ENCODE measurements at places on chromosomes 2 and 18.

DNA sequence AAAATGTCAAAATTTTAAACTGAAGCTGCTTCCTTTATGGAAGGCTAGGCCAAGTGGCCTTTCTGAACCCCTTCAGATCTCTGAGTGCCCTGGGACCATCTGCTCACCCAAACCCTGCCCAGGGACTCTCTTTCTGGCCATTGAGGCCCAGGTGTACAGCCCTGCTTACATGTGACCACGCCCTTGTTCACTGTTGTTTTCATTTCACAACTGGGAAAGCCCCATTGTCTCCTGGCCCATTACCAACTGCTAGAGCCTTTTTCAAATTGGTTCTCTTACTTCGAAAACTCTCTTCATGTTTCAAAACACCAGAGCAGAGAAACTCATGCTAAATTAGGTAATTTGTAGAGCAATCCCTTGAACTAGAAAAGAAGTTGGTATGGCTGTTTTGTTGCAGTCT is 219.5 kb upstream of the TANK start:
- DNase-seq = peak; percentile 37

DNA sequence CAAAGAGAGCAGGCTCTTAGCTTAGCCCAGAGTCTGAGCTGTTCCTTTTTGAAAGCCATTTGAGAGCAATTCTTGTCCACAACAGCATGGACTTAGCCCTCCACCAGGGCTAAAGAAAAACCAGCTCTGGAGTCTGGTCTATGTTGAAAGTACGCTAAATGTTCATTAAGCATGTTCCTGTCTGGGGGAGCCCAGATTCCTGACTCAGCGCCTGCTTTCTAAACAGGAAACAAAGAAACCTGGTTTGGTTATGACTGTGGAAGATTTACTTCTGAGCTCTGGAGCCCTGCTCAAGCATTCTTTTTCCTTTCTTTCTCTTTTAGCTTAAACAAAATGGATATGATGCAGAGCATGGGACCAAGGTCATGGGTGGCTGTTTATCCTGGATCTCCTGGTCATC is 279.8 kb downstream of the RBM43 start:
- DNase-seq = peak; percentile 33

- no peak for DNase-seq
Observed at GRCh38 chr2:146721486-146721885, 1123.3 kb upstream of the ACVR2A start.

GRCh38 chr2:175871331-175872004 is 130.6 kb downstream of the LNPK start:
- no peak for DNase-seq

- DNase-seq = peak; percentile 99
Observed at GRCh38 chr2:181790716-181791649, 100.5 kb upstream of the ITPRID2 start.

DNA sequence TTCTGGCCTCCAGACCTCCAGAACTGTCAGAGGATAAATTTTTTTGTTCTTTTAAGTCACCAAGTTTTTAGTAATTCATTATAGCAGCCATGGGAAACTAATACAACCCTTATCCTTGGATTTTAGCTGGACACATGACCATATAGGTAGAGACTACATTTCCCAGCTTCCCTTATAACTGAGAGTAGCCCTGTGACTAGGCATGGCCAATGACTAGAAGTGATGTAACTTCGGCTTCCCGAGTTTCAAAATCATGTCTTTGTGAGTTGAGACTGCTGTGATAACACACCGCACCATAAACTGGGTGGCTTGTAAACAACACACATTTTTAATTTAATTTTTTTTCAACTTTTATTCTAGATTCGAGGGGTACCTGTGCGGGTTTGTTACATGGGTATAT is 134.0 kb upstream of the SERTAD2 start:
- DNase-seq = no peak

DNA sequence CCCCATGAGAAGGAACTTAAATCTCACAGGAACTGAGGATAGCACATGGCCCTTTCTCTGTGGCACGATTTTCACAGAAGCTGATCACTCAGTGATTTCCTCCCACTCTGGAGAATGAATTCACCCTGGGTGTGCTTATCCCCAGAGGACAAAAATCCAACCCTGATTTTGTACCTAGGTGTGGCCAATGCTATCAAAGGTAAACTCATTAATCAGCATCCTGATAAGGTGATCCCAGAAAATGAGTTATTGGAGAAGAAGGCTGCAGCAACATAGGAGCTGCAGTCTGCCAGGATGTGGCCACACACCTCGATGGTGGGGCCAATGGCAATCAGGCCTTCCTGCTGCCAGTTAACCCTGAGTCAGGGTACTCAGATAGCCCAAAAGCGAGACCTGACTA is 8.2 kb upstream of the SULT1C2 start:
- no peak for DNase-seq

DNA sequence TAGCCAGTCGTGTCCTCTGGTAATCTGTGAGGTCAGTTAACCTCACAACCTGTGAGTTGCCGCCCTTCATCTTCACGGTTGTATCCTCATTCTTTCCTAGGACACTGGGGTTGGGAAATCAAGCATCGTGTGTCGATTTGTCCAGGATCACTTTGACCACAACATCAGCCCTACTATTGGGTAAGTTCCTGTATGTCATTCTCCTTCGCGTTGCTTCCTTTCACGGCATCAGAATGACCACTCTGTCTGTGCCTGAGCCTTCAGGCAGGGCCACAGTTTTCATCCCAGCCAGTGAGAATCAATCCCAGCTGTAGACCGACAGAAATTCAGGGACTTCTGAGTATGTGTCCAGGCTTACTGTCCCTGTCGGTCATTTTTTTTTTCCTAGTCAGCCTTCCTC is 67.1 kb downstream of the RAB31 start:
- no peak for DNase-seq

GRCh38 chr18:33611525-33612135 is 33.6 kb downstream of the ASXL3 start:
- no peak for DNase-seq

DNA sequence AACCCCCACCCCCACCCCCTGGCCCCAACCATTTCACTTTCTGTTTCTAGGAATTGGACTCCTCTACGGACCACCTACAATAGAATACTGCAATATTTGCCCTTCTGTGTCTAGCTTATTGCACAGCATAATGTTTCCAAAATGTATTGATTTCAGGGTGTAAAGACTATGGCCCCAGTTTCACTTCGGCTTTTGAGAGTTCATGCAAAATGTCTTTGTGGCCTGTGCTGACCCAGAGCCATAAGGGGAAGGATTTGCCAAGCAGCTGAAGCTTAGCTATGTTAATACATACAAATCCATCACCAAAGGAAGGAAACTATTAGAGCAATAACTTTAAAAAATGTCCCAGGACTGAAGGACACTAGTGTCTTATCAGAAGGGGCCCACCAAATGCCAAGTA is 11.2 kb upstream of the ATP9B start:
- DNase-seq = no peak

GRCh38 chr2:187502467-187502866 is 51.8 kb downstream of the TFPI start:
- DNase-seq = no peak

DNA sequence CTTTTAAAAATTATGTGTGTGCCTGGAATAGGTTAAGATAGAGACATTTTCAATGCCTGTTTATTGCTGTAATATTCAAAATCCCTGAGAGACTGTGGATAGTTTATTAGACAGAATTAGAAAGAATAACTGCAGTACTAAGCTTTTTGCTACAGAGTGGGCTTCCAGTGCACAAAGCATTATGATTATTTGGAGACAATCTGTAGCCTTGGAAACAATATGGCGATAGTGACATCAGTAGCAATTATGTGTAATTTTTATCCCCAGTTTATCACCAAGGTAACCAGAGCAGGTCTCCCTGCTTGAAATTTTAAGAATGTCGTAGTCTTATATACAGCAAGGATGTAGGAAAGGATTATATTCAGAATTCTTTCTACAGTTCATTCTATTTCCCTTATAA is 100.0 kb downstream of the MYO3B start:
- DNase-seq = no peak

DNA sequence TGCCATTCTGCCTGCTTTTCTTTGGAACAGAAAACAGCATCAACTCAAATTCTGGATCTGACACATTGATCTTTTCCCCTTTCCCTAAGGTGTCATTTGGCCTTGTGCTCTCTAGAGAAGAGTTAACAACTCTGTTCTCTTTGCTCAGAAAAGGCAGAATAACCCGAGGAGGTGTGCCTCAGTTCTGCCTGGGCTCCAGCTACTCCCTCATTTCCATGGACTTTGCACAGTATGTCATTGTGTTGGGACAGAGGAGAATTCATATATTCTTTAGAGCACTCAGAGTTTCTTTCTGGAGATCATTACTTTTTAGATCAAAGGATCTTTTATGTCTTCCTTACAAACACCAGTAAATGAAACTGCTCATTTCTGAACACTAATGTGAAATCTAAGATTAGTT is 249.1 kb downstream of the PHLPP1 start:
- DNase-seq = no peak

DNA sequence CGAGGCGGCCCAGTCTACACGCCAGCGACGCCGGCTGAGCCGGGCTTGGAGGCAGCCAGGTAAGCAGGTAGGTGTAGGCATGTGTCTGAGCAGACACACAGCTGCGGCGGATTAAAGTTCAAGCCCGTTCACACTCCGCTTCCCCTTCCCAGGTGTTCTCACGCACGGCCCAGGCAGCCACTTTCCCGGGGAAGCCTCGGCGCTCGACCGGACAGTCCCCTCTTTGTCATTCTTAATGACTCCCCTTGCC is 367 bp downstream of the TGFA start:
- no peak for DNase-seq

- DNase-seq = no peak
Observed at GRCh38 chr2:78780256-78780655, 245.2 kb upstream of the REG3G start.

DNA sequence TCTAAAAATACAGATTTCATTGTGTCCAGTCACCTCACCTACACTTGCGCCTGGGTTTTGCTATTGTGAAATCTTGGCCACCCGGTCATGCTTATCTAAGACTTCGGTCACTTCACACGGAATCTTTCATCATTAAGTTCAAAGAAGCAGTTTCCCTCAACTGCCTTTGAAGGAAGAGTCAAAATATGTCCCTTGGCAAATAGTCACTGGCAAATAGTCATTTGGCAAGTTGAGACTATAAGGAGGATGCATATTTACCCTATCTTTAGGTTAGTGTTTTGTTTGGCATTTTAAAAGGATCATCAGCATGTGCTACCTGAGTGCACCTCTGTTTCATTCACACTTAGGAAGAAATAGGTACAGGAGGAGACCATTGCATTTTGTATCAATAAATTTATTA is 95.9 kb downstream of the FEZ2 start:
- DNase-seq = peak; percentile 73

DNA sequence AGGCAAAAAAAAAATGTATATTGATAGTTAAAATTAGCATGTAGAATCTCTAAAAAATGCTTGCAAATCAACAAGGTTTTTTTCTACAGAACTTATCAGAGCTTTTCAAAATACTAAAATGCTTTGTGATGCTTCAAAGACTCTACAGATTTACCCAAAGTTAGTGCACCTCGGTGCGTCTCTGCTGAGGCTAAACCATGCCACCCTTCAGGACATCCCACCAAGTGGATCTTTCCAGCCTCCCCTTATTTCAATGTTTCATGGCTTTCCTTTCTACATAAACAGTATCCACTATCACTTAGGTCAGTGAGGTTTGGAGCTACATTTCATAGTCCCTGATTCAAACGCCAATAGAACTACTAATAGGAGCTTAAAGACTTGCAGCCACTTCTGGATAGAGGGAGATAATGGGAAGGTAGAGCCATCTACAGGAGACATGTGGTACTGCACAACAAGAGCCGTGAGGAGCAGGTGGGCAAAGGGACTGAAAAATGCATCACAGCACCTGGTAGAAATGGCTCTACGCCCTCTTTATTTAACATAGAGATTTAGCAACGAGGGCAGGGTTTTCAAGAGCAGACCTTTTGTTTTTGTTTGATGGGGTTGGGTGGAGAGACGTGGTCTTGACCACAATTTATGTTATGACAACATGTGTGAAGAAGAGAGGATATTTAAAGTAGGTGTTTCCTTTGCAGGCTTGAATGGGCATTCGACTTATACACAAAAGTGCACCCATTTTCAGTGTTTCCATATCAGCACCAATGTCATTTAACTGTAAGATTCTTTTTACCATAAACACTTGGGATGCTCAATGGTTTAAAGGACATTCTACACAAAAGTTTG is 56.1 kb upstream of the SLC35G4 start:
- peak; percentile 66 for DNase-seq

DNA sequence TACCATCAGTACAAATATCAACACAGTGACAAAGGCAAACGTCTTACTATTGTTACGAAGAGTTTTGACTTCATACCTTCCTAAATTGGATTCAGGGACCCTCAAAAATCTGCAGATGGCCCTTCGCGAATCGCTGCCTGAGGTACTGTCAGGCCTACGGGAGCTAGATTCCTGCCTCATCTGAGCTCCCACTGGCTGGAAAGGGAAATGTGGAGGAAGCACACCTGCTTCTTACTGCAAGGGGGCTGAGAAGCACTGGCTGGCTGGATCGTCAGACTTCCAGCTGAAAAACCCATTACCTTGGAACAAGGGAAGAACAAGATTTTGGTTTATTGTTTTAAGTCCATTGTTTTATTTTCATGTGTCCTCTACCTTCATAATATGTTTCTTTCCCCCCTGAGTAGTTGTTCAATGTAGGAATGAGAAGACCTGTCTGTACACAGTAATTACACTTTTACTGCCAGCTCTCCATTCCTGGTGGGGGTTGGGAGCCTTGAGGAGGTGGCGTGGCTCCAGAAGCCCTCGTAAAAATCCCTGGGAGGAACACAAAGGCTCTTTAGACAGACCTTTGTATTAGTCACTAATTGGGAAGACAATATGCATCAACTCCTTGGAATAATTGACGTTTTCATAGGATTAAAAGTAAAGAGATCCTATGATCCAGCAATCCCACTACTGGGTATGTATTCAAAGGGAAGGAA is 124.1 kb upstream of the NOSTRIN start:
- no peak for DNase-seq

- DNase-seq = no peak
Observed at GRCh38 chr2:104859766-104860450, 6.0 kb downstream of the POU3F3 start.
